ENCODE measurements at places on chromosomes 1 and 21. TPM values are rescaled to one million over a fixed set of nuclear protein-coding genes. Genes with fewer than 3 reads are reported as not detected.

GRCh38 chr1:193104502-193104906, 710 bp downstream of the GLRX2 start:
- DNase-seq = no peak

GRCh38 chr1:230263568-230264195, 162.4 kb downstream of the PGBD5 start:
- no peak for DNase-seq

DNA sequence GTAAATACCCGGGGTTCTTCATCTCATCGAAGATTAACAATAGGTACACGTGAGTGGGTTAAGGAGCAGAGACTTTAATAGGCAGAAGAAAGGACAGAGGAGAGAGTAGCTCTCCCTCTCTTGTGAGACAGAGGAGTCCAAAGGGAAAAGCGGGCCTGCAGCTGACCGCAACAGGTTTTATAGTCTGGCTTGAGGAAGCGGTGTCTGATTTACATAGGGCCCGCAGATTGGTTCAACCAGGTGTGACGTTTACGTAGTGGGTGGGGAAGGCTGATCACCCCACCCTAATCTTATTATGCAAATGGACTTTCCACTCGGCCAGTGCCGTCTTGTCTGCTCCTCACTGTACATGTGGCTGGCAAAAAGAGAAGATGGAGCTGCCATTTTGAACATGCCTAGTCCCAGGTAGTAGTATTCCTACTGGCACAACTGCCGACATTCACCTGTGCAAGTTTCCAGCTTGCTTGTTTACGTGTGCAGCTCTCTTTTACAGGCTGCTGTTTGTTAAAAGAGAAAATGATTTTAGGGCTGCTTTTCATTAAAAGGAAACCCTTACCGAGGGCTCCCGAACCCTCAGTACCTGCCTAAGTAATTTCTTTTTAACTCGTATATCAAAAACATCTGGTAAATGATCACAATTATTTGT, 10.6 kb downstream of the CDC14A start:
- DNase-seq = no peak

Gene FUCA1
- 20.5 TPM for total RNA-seq

Gene TLR5
- total RNA-seq = 0.53 TPM
